IMR-90 (cell line): ENCODE measurements at places on chromosomes 2 and 18. TPM values are rescaled to one million over a fixed set of nuclear protein-coding genes. Genes with fewer than 3 reads are reported as not detected.

The AKAIN1 gene
- total RNA-seq = not detected in 2 replicates

The CPO gene
- total RNA-seq = not detected in 2 replicates

The CROCC2 gene
- total RNA-seq = not detected in 2 replicates

The PARD6G gene
- 2.5 and 3.3 TPM in 2 replicates for total RNA-seq

The RNF152 gene
- 18.5 and 18.9 TPM in 2 replicates for total RNA-seq

The CIB4 gene
- not detected in 2 replicates for total RNA-seq

The UBE2F gene
- 44.6 and 59.4 TPM in 2 replicates for total RNA-seq

The SPP2 gene
- not detected in 2 replicates for total RNA-seq

The COL6A3 gene
- total RNA-seq = 1,501 and 1,855 TPM in 2 replicates

The CD28 gene
- not detected in 2 replicates for total RNA-seq

The NEMP2 gene
- 1.3 and 2.2 TPM in 2 replicates for total RNA-seq

DNA sequence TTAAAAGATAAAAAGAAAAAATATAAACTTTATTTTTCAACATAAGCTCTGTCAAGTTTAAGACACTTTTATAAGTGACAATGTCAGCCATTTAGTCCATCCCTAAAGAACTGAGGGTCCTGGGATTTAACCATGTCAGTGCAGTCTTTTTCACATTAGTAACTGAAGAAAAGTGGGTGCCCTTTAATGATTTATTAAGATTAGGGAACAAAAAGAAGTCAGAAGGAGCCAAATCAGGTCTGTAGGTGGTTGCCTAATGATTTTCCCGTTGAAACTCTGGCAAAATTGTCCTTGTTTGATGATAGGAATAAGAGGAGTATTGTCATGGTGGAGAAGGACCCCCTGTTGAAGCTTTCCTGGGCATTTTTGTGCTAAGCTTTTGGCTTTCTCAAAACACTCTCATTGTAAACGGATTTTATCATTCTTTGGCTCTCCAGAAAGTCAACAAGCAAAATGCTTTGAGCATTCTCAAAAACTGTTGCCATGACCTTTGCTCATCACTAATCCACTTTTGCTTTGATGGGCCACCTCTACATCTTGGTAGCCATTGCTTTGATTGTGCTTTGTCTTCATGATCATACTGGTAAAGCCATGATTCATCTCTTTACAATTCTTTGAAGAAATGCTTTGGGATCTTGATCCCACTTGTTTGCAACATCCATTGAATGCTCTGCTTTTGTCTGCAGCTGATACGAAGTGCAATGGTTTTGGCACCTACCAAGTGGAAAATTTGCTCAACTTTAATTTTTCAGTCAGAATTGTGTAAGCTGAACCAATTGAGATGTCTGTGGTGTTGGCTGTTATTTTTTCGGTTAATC lies 22.0 kb downstream of the TSPYL6 start:
- H3K4me1 ChIP-seq = peaks cover 1% of the 10 kb centered on the region; the same call in 1 of the 2 replicates
- no peaks in the 10 kb centered on the region for H3K27me3 ChIP-seq
- no peak for DNase-seq
- H3K27ac ChIP-seq = no peak overlapping the region

DNA sequence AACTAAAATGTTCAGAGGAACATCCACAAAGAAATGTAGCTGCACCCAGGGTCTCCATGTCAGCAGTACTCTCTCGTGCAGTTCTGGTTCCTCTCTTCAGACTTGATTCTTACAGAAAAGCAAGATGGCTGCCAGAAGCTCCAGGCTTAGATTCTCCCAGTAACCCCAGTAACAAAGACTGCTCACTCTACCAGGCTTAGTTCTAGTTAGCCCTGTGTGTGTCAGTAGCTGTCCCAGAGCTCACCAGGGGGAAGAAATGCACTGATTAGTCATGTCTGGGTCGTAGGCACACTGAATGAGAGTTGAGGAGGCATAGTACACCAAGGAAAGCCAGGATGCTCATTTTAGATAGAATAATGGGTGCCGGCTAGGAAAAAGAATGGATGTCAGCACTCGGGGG lies 395.0 kb upstream of the NRP2 start:
- H3K4me1 ChIP-seq = no peaks in the 10 kb centered on the region
- no peaks in the 10 kb centered on the region for H3K36me3 ChIP-seq
- H3K4me3 ChIP-seq = no peak overlapping the region
- H3K27me3 ChIP-seq = no peaks in the 10 kb centered on the region
- DNase-seq = peak; percentile 31

DNA sequence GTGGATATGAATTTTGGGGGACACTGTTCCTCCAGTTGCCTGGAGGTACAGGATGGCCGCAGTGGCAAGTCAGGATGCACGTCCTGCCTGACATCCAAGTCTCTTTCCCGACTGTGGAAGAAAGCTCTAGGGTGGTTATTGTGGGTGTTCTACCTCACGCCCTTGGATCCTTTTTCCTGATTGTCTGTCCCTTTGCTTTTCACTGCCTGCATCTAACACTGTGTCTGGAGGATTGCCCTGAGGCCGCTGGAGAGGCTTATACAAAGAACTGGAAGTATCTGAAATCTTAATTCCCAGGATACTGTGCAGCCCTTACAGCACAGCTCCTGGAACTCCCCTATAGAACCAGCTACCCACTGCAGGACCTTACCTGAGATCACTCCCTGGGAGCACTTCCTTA lies 250.5 kb downstream of the TFCP2L1 start:
- H3K27me3 ChIP-seq = peaks cover 89% of the 10 kb centered on the region
- H3K4me1 ChIP-seq = no peaks in the 10 kb centered on the region

GRCh38 chr2:234111523-234111922 lies 61.0 kb downstream of the SPP2 start:
- H3K27ac ChIP-seq = no peak overlapping the region
- H3K36me3 ChIP-seq = no peaks in the 10 kb centered on the region

DNA sequence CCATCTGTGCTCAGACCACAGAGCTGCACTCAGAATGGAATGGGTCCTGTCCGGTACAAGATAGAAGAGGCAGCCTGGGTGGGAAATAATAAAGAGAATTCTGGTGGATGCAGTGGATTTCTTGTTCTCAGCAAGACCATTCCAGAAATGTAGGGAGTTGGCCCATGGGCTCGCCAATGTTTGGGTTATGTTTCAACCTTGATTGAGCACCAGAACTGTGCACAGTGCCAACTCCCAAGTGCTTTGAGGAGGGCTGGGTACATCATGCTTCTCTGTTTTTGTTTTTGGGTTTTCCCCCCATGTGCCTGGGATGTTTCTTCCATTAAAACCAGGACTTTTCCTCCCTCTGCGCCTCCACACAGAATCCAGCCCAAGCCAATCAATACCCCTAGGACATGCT lies 304.1 kb downstream of the TNS1 start:
- DNase-seq = no peak
- peaks cover 14% of the 10 kb centered on the region for H3K4me1 ChIP-seq
- no peaks in the 10 kb centered on the region for H3K36me3 ChIP-seq
- no peak overlapping the region for H3K27ac ChIP-seq
- H3K4me3 ChIP-seq = no peak overlapping the region

- no peak for DNase-seq
- H3K27ac ChIP-seq = no peak overlapping the region
- no peak overlapping the region for H3K4me3 ChIP-seq
- no peaks in the 10 kb centered on the region for H3K27me3 ChIP-seq
- no peaks in the 10 kb centered on the region for H3K36me3 ChIP-seq
Measured at GRCh38 chr18:11974741-11975325, 6.5 kb upstream of the IMPA2 start.

DNA sequence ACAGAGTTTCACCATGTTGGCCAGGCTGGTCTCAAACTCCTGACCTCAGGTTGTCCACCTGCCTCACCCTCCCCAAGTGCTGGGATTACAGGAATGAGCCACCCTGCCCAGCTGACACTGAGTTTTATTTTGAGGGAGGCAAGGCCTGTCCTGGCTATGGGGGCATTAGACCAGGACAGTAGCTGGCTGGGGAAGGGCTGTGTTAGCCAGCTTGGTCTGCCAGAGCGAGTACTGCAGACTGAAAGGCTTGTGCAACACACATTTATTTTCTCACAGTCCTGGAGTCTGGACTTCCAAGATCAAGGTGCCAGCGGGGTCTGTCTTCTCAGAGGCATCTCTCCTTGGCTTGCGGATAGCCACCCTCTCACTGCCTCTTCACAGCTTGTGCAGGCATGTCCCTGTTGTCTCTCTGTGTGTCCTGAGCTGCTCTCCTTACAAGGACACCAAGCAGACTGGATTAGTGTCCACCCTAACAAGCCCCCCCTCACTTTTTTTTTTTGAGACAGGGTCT lies 59.4 kb upstream of the HAAO start:
- H3K36me3 ChIP-seq = no peaks in the 10 kb centered on the region
- DNase-seq = no peak
- no peak overlapping the region for H3K27ac ChIP-seq
- peaks cover 6% of the 10 kb centered on the region; the same call in 1 of the 2 replicates for H3K27me3 ChIP-seq

- H3K27me3 ChIP-seq = peaks cover 4% of the 10 kb centered on the region; the same call in 1 of the 2 replicates
- no peak overlapping the region for H3K27ac ChIP-seq
- H3K36me3 ChIP-seq = no peaks in the 10 kb centered on the region
- H3K4me1 ChIP-seq = no peaks in the 10 kb centered on the region
- no peak for DNase-seq
- no peak overlapping the region for H3K4me3 ChIP-seq
Measured at GRCh38 chr2:143148011-143148410, 18.8 kb downstream of the ARHGAP15 start.

- H3K4me3 ChIP-seq = no peak overlapping the region
- no peak for DNase-seq
- no peaks in the 10 kb centered on the region for H3K4me1 ChIP-seq
Measured at GRCh38 chr2:127586746-127587295, 51.3 kb downstream of the MYO7B start.

DNA sequence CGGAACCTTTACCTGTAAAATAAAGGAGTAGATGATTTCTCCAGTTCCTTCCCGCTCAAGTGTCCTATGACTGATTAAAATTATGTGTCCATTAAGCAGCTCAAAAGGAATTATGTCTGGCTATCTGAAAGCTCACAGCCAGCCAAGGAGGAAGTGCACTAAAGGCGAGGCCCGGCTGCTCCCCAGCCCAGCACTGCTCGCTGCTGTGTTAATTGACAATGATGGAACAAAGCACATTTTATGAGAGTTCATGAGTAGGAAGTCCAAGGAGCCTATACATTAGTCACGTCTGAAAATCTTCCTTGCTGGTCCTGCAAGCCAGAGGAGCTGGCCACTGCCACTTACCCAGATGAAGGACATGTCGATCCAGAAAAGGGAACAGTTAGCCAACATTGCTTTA lies 14.3 kb downstream of the TTC32 start:
- DNase-seq = no peak
- peaks cover 1% of the 10 kb centered on the region; the same call in 1 of the 2 replicates for H3K36me3 ChIP-seq
- H3K4me3 ChIP-seq = no peak overlapping the region
- peaks cover 2% of the 10 kb centered on the region; the same call in 1 of the 2 replicates for H3K4me1 ChIP-seq
- H3K27me3 ChIP-seq = peaks cover 8% of the 10 kb centered on the region

- DNase-seq = no peak
- H3K4me3 ChIP-seq = no peak overlapping the region
Measured at GRCh38 chr2:42935692-42936671, 143.6 kb upstream of the HAAO start.

GRCh38 chr2:111691164-111691875 lies 192.7 kb downstream of the ANAPC1 start:
- H3K4me1 ChIP-seq = no peaks in the 10 kb centered on the region
- no peak for DNase-seq
- H3K4me3 ChIP-seq = no peak overlapping the region

DNA sequence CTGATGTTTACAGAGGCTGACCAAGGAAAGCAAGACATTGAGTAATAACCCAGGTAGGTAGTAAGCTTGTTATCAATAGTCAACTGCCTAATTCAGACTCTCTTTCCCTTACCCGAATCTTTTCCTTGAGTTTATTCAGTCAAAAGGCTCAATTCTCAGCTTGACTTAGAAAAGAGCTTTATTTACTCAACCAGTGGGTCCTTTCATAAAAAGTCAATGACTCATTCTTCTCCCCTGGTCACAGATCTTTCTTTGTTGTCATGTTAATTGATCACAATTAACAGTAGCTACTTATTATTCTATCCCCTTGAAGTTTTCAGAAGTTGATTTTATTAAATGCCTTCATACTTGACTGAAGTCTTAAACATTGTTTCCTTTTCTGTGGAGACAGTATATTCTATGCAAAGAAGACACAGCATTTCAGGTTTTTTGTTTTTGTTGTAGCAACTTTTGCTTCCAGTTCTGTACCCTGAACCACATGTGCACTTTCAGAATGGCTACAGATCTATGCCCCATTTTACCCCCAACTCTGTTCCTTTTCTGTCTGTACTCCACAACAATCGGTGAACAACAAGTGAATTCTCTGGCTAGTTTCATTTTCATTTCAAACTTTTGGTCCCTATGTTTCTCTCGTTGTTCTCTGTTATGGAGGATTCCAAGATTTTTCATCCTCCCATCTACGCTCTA lies 428.3 kb downstream of the NCKAP5 start:
- H3K4me3 ChIP-seq = no peak overlapping the region
- no peaks in the 10 kb centered on the region for H3K27me3 ChIP-seq
- H3K27ac ChIP-seq = no peak overlapping the region
- DNase-seq = peak; percentile 4
- H3K4me1 ChIP-seq = peaks cover 1% of the 10 kb centered on the region; the same call in 1 of the 2 replicates

- no peak overlapping the region for H3K4me3 ChIP-seq
- H3K4me1 ChIP-seq = no peaks in the 10 kb centered on the region
- DNase-seq = peak; percentile 62
- no peaks in the 10 kb centered on the region for H3K36me3 ChIP-seq
- H3K27me3 ChIP-seq = no peaks in the 10 kb centered on the region
Measured at GRCh38 chr2:88857951-88858411, 166.5 kb downstream of the RPIA start.

- H3K4me1 ChIP-seq = 0 out of 2 replicates have a peak, but pooled peaks cover 2% of the 10 kb centered on the region
- DNase-seq = no peak
- no peak overlapping the region for H3K4me3 ChIP-seq
- no peak overlapping the region for H3K27ac ChIP-seq
Measured at GRCh38 chr2:28565720-28566295, 69.9 kb downstream of the PLB1 start.

- no peak overlapping the region for H3K4me3 ChIP-seq
- no peaks in the 10 kb centered on the region for H3K27me3 ChIP-seq
- no peak overlapping the region for H3K27ac ChIP-seq
- no peak for DNase-seq
Measured at GRCh38 chr2:1318366-1319009, 94.8 kb upstream of the TPO start.

DNA sequence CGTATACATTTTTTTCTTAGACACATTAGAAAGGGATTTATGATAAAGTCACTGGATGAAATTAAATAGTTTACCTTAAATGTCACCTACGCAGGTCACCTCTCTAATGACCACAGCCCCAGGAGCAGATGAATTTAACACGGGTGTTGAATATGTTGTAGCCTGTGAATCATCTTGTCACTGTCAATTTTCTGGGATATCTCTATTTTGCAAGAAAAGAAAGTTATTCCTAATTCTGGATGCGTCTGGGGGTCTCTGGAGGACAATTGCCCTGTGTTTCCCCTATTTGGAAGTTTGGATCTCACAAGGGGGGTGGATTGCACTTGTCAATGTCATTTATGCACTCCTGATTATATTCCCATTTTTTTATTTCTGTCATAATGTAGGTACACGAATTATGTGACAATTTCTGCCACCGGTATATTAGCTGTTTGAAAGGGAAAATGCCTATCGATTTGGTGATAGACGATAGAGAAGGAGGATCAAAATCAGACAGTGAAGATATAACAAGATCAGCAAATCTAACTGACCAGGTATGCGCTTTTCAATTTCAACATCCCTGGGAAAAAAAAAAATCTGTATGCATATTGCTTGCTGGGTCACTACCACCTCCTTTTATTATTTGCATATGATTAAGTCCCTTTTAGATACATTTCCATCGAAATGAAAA lies 7.7 kb downstream of the MEIS1 start:
- DNase-seq = no peak
- H3K27ac ChIP-seq = peak overlapping the region; percentile 84
- H3K4me1 ChIP-seq = peaks cover 2% of the 10 kb centered on the region; the same call in 1 of the 2 replicates
- peaks cover 81% of the 10 kb centered on the region for H3K36me3 ChIP-seq
- H3K4me3 ChIP-seq = peak overlapping the region; percentile 57

- H3K4me1 ChIP-seq = no peaks in the 10 kb centered on the region
- no peak overlapping the region for H3K4me3 ChIP-seq
- H3K27ac ChIP-seq = no peak overlapping the region
- no peaks in the 10 kb centered on the region for H3K27me3 ChIP-seq
- no peaks in the 10 kb centered on the region for H3K36me3 ChIP-seq
- DNase-seq = no peak
Measured at GRCh38 chr2:161078211-161078539, 82.1 kb upstream of the TANK start.
